ENCODE measurements at places on chromosomes 4 and X. TPM values are rescaled to one million over a fixed set of nuclear protein-coding genes. Genes with fewer than 3 reads are reported as not detected.
A peak's percentile ranks its signal among the peaks of the same experiment; 100 is the strongest.

DNA sequence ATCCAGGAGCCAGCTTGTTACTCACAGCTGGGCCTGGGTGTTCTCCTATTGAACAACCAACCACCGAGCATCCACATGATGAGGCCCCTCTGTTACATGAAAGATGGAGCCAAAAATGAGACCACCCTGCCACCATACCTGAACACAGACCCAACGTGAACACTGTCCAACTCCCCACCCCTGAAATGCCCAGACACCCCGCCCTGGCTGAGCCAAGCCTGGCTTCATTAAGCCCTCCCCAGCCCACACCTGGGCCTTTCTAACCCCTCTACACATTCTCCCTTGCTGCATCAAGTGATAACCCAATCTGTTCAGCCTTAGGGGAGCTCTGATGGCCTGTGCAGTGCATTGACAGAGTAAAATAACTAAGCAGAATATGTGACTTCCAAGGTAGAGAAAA is 80.7 kb downstream of the EVC start:
- H3K27me3 ChIP-seq = no peaks in the 10 kb centered on the region
- H3K27ac ChIP-seq = no peak overlapping the region
- no peaks in the 10 kb centered on the region for H3K4me1 ChIP-seq
- H3K4me3 ChIP-seq = no peak overlapping the region
- no peak for DNase-seq

NPY5R gene
- total RNA-seq = 1.8 TPM

CXCL13 gene
- not detected for total RNA-seq

NDST3 gene
- total RNA-seq = 0.15 TPM

DNA sequence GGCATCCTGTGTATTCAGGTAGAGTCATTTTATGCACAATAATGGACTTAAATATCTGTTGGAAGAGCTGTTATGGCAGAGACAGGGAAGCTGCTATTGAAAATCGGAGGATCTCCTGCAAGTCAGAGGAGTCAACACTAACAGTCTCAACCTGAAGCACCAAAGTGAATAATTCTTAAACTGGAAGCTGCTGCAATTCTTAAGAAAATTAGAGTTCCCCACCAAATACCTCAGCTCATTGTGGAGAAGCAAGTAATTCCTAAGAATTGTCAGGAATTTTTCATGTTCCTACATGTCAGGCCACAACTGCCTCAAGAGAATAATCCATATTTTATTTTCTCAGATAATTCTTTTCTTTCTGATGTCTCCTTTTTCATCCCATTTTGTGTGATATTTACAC is 892.6 kb upstream of the LCORL start:
- H3K27ac ChIP-seq = no peak overlapping the region
- no peaks in the 10 kb centered on the region for H3K4me1 ChIP-seq
- no peaks in the 10 kb centered on the region for H3K27me3 ChIP-seq
- H3K36me3 ChIP-seq = no peaks in the 10 kb centered on the region
- no peak overlapping the region for H3K4me3 ChIP-seq
- DNase-seq = no peak

- no peak for DNase-seq
- no peaks in the 10 kb centered on the region for H3K27me3 ChIP-seq
- no peak overlapping the region for H3K4me3 ChIP-seq
Measured at GRCh38 chr4:187865914-187866313, 129.7 kb upstream of the ZFP42 start.

DNA sequence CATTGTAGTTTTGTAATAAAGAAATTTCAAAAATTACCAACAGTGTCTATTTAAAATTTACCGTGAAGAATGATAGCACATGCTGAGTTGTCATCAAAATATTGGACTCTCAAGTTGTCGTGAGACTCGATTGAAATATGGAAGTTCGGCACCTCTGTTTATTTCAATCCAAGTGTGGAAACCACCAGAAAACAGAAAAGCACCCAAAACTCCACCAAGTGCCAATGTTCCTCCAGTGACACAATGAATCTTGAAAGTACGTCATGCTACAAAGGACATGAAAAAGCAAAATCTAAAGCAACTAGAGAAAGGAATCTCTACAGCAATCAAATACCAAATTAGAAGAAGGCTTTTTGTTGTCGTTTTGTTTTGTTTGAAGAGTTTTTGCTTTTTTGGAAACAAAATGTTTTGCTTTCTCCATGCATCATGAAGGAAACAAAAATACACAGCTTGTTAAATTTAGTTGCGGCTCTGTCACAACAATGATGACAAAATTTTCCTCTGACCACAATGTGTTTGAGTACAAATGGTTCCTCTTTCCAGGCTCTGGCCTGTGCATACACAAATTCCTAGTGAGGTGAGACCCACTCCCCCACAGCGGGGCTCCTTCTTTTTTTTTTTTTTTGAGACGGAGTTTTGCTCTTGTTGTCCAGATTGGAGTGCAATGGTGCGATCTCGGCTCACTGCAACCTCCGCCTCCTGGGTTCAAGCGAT is 9.6 kb upstream of the IL13RA1 start:
- H3K36me3 ChIP-seq = no peaks in the 10 kb centered on the region
- H3K27ac ChIP-seq = no peak overlapping the region
- no peaks in the 10 kb centered on the region for H3K4me1 ChIP-seq
- no peak for DNase-seq
- no peak overlapping the region for H3K4me3 ChIP-seq

- H3K27ac ChIP-seq = no peak overlapping the region
- no peaks in the 10 kb centered on the region for H3K4me1 ChIP-seq
- no peaks in the 10 kb centered on the region for H3K27me3 ChIP-seq
- no peak overlapping the region for H3K4me3 ChIP-seq
- no peak for DNase-seq
Measured at GRCh38 chr4:95268819-95269565, 279.8 kb downstream of the UNC5C start.

CT45A5 gene
- total RNA-seq = not detected

GRCh38 chr4:82645936-82646565 is 84.3 kb upstream of the TMEM150C start:
- H3K27me3 ChIP-seq = no peaks in the 10 kb centered on the region
- H3K36me3 ChIP-seq = no peaks in the 10 kb centered on the region
- no peak for DNase-seq
- peaks cover 9% of the 10 kb centered on the region for H3K4me1 ChIP-seq

- no peaks in the 10 kb centered on the region for H3K36me3 ChIP-seq
- H3K27me3 ChIP-seq = no peaks in the 10 kb centered on the region
- no peaks in the 10 kb centered on the region for H3K4me1 ChIP-seq
- H3K27ac ChIP-seq = no peak overlapping the region
- H3K4me3 ChIP-seq = no peak overlapping the region
Measured at GRCh38 chr4:144709793-144710525, 64.0 kb downstream of the HHIP start.

OPRPN gene
- not detected for total RNA-seq

- peaks cover 20% of the 10 kb centered on the region for H3K4me1 ChIP-seq
- no peak overlapping the region for H3K27ac ChIP-seq
- H3K36me3 ChIP-seq = no peaks in the 10 kb centered on the region
- peaks cover 20% of the 10 kb centered on the region for H3K27me3 ChIP-seq
- H3K4me3 ChIP-seq = peak overlapping the region; percentile 36
Measured at GRCh38 chr4:80183250-80184052, 13.9 kb upstream of the PRDM8 start.

HTN1 gene
- total RNA-seq = not detected

- no peaks in the 10 kb centered on the region for H3K36me3 ChIP-seq
- peak within 1 kb of the TSS; percentile 82 for H3K27ac ChIP-seq
- H3K27me3 ChIP-seq = peaks cover 28% of the 10 kb centered on the region
- no peaks in the 10 kb centered on the region for H3K4me1 ChIP-seq
- H3K4me3 ChIP-seq = peak within 1 kb of the TSS; percentile 49
- peak; percentile 83 for DNase-seq
Measured at GRCh38 chrX:115560978-115561604, at the start of gene PLS3. TSS of gene PLS3 (plus strand) at chrX:115561174. CDS start at chrX:115610251, 49,077 bp downstream.

ARMCX2 gene
- 148 TPM for total RNA-seq

Data from adrenal gland (tissue), 19 donors.